Activated B cell treated with CpG ODN at 0.5 μM for 24 hours (primary cell): ENCODE measurements at places on chromosomes 2 and 18. TPM values are rescaled to one million over a fixed set of nuclear protein-coding genes. Genes with fewer than 3 reads are reported as not detected.

FEV gene
- not detected in 2 replicates for total RNA-seq

DNA sequence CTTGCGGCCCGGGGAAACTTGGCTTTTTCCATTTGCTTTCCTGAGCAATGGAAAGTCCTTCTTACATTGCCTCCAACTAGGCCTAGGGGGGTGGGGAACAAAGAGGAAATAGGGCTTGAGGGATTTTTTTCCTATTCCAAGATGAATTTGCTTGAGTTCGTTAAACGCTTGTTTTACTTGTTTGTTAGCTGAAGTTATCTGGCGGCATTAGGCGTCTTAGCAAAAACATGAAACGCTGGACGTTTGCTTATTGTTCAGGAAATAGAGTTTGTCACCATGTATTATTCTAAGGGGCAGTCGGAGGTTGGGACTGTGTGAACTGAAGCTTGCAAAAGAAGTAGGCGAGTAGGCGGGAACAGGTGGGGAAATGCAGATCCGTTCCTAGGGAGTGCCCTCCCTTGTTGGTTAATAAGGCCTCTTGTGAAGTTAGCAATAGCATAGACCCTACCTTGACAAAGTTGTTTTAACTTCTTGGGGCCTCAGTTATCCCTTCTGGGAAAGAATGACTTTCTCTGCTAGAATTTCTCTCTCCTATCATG, 1.9 kb downstream of the CABLES1 start:
- no peak for DNase-seq

GRCh38 chr2:127829845-127830246, 18.9 kb upstream of the WDR33 start:
- peak; percentile 57 for DNase-seq

GRCh38 chr2:219406861-219407230, 11.3 kb upstream of the DES start:
- DNase-seq = no peak

DNA sequence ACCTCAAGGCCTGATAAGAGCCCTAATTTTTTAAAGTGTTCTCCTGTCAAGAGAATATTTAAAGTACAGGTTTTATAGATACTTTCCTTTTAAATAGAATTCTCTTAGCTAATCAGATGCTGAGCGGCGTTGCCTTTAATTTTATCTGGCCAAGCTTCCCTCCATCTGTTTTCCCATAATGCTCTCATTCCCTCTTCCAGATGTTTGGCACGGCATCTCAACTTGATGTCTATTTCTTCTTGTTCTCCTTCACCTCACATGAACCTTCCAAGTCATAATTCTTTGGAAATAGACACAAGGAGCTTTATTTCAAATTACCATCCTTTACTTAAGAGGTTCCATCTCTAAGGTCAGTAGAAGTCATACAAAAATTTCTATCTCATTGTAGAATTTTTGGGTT, 76.1 kb upstream of the CPO start:
- no peak for DNase-seq

DNA sequence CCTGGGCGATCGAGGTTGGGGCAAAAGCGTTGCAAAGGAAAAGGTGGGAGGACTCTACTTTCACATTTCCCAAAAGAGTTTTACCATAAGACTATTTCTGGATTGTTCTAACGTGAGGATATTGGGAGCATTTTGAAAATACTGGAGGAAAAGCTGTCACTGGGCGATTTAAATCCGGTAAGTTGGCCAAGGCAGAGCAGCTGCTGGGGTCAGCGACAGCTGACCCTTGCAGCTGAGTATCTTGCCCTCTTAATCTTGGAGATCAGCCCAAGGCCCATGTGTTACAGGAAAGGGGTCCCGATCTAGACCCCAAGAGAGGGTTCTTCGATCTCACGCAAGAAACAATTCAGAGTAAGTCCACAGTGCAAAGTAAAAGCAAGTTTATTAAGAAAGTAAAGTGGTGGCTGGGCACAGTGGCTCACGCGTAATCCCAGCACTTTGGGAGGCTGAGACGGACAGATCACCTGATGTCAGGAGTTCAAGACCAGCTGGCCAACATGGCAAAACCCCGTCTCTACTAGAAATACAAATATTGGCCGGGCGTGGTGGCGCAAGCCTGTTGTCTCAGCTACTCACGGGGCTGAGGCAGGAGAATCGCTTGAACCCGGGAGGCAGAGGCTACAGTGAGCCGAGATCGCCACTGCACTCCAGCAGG, 964 bp upstream of the ST3GAL5 start:
- no peak for DNase-seq
